NCI-H510A (cell line): ENCODE measurements at places on chromosomes 13 and 19.

GRCh38 chr13:102035969-102036368 lies 365.9 kb downstream of the FGF14 start:
- peak; percentile 21 for DNase-seq

- no peak for DNase-seq
Measured at GRCh38 chr13:33379608-33380007, 94.1 kb upstream of the STARD13 start.

GRCh38 chr19:10523135-10523636 lies 5.9 kb upstream of the S1PR5 start:
- no peak for DNase-seq

- no peak for DNase-seq
Measured at GRCh38 chr19:54606230-54606629, 12.8 kb downstream of the LILRA1 start.

GRCh38 chr13:99749271-99750019 lies 222.1 kb downstream of the ZIC5 start:
- no peak for DNase-seq

DNA sequence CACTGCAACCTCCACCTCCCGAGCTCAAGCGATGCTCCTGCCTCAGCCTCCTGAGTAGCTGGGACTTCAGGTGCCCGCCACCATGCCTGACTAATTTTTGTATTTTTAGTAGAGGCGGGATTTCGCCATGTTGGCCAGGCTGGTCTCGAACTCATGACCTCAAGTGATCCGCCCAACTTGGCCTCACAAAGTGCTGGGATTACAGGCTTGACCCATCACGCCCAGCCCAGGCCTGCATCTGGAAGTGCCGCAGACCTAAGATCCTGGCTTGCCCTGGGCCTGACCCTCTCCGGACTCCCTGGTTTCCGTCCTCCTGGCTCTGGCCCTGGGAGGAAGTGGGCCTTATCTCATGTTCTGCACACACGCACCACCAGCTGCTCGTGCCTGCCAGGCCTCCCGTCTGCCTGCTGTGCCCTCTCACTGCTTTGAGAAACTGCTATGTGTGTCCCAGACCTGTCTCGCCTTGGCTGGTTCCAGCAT lies 4.7 kb upstream of the PTGIR start:
- DNase-seq: no peak

GRCh38 chr19:1363599-1363998 lies 20.1 kb upstream of the NDUFS7 start:
- DNase-seq: no peak

DNA sequence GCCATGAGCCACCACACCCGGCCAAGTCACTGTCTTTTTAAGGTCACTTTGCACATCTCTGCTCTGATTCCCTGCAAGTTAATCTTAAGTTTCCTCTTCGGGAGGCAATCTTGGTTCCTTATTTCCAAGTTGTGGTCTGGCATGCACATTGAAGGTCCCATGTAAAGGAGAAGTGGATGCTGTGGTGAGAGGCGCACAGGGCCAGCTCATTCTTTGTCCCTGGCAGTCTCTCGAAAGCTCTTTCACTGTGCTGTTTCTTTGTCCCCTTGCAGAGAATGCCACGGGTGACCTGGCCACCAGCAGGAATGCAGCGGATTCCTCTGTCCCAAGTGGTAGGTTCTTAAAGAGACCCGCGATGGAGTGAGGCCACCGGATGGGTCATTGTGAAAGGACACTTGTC lies 16.4 kb upstream of the C19orf33 start:
- no peak for DNase-seq

DNA sequence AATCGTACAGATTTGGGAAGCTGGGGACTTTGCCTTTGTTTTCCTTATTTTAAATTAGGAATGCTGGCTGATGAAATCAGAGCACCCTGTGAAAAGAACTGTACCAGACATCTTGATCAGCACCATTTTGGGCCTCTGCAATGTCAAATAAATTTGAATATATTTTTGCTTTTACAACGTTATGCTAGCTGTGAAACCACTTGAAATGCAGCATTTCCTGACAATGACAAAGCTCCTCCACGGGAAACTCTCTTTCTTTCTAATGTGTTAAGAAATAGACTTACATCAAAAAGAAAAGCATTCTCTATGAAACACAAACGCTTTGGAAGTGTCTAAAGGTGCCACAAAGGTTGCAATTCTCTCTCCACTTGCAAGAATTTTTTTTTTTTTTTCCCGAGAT lies 47.1 kb upstream of the MAP3K10 start:
- DNase-seq: no peak

GRCh38 chr13:38899571-38899970 lies 91.1 kb downstream of the STOML3 start:
- DNase-seq: no peak

- no peak for DNase-seq
Measured at GRCh38 chr19:3480383-3481091, at the start of gene SMIM24. TSS of gene SMIM24 (minus strand) at chr19:3480525. CDS start at chr19:3480463, 62 bp downstream.

DNA sequence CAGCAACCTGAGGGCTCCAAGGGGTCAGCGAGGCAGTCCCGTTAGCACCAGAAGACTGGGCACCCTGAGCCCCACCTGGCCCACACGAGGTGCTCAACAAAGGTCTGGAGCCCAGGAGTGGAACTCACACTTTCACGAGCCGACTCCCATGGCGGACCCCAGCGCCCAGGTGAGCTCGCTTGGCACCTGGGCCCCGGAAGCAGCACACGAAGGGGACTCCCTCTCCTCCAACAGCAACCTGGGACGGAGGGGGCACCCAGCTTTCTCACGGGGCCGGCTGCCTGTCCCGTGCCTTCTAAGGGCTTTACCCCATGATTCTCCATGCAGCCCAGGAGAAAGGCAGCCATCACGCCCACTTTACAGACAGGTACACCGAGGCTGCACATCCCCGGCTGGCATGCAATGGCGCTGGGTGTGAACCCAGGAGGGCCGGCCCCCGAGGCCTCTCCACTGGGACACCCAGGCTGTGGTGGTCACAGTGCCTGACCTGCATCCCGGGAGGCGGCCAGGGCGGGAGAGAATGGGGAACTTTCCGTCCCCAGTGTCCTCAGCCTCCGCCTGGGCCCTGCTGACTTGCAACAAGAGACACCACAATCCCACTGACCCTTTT lies 5.0 kb downstream of the PIP5K1C start:
- DNase-seq: no peak

DNA sequence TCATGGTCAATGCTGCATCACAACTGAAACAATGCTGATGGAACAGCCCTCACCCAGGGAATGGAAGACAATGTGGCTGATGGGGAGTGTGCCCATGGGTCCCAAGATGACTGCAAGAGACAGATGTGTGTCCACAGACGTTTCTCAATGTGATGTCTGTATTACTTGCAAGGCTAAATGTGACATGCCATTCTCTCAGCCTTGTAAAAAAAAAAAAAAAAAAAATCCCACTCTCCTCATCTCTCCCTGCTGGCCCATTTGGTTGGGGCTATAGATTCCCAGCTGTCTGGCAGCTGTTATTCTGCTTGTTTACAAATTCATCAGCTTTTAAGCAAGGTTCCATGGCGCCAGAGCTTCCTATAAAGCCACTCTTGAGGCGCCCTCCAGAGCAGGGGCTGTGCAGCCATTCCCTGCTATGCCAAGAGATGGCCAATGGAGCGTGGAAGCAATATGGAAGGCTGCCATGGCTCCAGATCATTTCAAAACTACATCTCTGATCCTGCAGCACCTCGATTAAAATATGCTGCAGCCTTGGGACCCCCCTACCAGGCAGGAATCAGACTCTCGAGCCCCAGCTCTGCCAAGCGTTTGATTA lies 294.8 kb downstream of the FOXO1 start:
- DNase-seq: no peak

- DNase-seq: no peak
Measured at GRCh38 chr19:1093811-1094553, 1.2 kb downstream of the POLR2E start.

DNA sequence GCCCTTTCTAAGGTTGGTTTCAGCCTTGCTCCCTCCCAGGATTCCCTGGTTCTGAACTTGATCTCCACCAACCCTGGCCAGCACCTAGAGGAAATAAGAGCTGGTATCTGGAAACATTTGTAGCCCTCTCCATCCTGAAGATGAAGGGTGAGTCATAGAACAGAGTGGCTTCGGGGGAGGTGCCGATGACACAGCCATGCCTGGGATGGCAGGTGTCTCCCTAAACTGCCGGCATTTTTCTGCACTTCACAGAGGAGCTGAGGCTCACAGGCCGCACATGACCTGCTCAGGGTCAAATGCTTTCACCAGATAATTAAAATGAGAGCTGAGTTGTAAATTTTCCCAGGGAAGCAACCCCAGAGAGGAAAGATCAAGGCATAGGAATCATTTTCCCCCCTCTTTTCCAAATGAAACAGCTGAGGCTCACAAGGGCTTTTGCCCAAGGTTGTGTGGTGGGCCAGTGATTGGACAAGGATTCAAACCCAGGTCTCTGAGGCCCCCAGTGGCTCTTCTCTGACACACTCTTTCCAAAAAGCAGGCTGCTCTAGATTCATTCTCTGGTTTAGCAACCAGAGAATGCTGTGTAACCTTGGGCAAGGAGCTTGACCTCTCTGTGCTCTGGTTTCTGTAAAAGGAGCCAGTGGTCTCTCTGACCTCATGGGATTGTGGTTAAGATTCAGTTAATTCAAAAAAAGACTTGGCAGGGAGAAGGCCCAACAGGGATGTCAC lies 1.2 kb upstream of the SLC25A42 start:
- DNase-seq: peak; percentile 89

DNA sequence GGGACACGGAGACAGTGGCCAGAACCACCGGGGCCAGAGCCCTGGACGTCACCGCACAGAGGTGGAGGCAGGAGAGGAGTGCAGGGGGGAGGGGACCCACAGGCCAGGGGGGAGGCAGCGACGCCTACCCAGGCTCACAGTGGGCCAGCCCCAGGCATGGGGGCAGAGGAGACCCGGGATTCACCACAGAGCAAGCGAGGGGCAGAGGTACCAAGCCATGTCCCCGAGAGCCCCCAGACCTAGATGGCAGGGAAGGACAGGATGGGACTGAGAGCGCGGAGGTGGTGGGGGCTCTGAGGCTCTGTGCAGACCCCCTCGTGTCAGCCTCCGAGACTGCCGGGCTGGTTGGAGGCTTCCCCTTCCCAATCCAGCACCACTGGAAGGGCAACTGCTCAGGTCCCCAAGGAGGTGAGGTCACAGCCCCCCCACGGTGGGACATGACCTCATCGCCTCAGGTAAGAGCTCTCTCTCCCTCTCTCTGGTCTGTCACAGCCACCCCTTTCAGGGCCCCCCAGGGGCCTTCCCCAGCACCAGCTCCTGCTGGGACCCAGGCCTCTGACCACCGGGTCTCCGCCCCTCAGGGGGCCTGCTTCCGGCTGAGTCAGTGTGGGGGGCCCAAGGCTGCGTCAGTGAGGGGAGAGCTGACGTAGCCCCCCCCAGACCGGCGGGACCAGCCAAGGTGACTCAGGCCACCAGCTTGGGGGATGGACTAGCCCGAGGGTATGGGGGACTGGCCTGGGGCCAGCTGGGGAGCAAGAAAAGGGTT lies 2.2 kb upstream of the IL11 start:
- DNase-seq: no peak

- DNase-seq: no peak
Measured at GRCh38 chr19:20453425-20453935, 112.1 kb downstream of the ZNF737 start.

DNA sequence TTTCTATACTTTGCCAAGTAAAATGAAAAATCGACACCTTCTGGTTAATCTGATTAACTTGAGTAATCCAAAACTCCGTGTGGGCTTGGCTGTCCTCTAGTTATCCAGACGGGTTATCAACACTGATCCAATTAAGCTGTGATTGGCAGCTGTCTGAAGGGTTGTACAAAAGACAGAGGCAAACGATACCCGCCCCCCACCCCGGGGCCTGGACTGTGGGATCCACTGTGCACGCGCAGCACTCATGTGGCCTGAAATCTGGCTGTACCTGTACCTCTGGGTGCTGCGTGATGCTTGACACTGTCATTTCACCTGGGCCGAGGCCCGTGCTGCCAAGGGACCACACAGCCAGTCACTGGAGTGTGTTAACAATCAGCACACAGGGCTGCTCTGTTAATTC lies 53.5 kb downstream of the COL4A2 start:
- DNase-seq: no peak

GRCh38 chr19:22332924-22333323 lies 46.7 kb downstream of the ZNF729 start:
- DNase-seq: no peak

DNA sequence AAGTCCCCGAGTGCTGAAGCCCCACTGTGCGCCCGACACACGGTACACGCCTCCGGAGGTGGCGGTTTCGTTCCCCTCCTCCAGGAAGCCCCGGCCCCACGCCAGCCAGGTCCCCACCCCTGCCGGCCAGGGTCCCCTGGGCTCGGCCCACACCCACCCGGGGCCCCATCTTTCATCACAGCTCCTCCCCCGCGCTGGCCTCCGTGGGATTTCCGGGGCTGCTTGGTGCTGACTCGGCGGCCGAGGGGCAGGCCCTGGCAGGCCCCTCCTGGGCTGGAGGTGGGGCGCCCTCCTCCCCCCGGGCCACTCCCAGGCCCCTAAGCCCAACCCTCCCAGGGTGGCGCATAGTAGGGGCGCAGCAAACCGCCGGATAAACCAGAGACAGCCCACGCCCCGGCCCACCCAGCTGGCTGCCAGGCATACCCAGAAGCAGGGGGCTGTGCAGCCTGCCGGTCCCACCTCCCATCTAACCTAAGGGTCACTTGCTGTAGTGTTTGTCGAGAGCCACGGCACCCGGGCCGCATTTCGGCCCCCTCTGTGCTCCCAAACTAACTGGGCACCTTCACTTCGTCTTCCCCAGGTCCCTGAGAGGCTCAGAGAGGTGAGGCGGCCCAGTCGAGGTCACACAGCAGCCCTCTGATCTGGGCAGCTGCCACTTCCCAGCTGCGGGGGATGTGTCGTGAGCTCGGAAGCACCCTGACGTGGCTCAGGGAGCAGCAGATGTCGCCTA lies 6.6 kb downstream of the ZBTB7A start:
- DNase-seq: no peak

DNA sequence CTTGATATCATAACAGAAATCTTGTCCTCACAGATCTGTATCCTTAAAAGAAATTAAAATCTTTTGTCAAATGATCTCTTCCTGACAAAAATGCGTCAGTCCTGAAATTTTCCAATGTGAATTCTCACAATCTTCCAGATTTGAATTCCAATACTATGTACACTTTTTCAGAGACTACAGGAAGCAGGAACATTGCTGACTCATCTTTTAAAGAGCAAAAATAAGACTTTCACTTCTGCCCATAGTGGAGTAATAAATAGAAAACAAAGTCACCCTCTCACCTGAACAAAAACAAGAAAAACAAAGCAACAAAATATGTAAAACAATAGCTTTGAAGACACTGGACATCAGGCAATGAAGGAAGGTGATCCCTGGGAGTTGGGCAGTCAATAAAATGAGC lies 167.0 kb upstream of the IPO5 start:
- DNase-seq: no peak

GRCh38 chr19:1481224-1481892 lies 2.3 kb upstream of the C19orf25 start:
- DNase-seq: no peak

DNA sequence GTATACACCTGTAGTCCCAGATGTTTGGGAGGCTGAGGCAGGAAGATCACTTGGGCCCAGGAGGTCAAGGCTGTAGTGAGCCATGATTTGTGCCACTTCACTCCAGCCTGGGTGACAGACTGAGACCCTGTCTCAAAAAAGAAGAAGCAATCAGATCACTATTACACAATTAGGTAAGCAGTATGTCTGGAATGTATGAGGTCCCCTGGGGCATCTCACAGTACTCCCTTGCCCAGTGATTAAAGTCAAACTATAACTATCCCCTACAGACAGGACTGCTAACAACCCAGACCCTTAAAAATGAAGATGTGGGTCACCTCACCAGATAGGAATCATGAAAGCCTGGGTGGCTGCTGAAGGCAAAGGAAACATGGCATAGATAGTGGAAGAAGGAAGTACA lies 9.4 kb upstream of the PAN3 start:
- no peak for DNase-seq
